ENCODE measurements at places on chromosomes 11 and 22.

GRCh38 chr11:43268786-43269185 is 43.0 kb upstream of the API5 start:
- DNase-seq, result no peak

DNA sequence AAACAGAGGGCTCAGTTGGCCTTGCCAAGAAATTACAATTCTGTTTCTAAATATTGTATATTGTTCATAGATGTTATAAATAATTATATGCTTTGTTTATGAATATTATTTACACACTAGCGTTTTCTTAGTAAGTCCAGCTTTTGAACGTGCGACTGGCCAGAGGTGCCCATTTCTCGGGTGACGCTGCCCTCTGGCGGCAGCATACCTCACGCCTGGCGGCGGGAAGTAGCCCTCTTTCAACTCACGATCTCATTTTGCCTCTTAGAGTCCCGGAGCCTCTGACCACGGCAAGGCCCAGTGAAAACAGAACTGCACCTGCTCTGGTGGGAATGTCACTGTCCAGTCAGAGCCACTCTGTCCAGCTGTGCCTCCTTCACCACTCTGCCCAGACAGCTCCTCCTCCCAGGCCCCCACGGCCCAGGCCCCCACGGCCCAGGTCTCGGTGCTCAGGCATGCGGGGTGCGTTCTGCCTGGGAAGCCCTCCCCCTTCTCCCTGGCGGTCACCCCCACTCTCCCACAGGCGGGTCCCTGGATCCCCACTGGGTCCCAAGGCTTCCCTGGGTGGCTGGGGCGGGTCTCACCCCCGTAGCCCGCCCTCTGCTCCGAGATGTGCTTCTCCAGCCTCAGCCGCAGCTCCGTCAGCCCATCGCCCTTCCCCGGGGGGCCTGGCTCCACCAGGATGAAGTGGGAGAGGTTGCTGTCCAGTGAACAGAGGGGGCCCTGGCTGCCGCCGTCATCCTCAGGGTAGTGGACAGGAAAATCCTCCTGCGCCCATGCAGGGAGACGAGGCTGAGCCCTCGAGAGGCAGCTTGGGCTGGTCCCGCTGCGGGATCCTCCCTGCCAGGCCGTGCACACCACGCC is 19.3 kb downstream of the TSSC4 start:
- DNase-seq, result peak; percentile 62

DNA sequence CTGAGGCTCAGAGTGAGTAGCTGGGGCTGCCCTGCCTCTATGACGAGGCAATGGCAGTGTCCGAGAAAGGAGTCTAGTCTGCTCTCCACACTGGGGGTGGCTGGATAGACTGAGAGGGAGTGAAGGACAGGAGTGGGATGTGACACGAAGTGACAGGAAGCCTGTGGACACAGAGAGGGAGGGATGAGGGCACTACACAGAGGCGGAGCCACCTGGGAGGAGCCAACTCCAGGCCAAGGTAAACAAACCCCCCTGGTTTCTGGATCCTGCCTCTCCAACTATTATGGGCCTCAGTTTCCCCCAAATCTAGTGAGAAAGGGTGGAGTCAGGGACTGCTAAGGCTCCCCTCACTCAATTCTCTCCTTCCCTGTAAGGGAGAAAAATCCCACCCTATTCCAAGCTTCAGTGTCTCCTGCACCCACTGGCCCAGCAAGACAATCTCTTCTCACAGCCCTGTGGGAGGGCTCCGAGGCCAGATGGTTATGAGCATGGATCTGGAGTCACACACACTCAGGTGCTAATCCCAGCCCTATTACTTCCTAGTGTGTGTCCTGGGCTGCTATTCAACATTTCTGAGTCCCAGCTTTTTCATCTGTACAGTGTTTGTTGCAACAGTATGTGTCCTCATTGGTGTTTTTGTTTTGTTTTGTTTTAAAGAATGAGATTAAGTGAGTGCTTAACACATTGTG is 24.9 kb downstream of the ASPHD2 start:
- DNase-seq, result no peak

GRCh38 chr11:86469491-86470388 is 95.1 kb downstream of the CCDC81 start:
- no peak for DNase-seq

- DNase-seq, result no peak
Observed at GRCh38 chr22:48950151-48950915, 877.3 kb downstream of the BRD1 start.

- no peak for DNase-seq
Observed at GRCh38 chr11:87372065-87372464, 334.3 kb downstream of the TMEM135 start.

- DNase-seq, result no peak
Observed at GRCh38 chr22:26981111-26981510, 323.7 kb downstream of the MIAT start.

DNA sequence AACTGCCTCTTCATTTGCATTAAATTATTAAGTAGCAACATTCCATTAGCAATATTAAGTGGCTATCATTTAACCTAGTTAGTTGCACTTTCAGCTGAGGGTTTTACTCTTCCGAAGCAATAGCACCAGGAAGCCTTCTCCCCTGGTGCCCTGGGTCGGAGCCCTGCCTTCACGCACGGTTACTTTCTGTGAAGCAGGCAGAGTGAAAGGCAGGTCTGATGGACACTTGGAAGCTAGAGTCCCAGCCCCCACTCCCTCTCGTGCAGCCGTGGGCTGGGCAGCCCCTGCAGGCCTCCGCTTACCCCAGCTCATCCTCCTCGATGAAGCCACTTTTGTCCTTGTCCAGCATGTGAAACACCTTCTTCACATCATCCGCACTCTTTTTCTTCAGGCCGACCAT is 2.0 kb downstream of the PVALB start:
- no peak for DNase-seq
